ENCODE measurements at places on chromosomes 1 and 21.

- no peak for DNase-seq
Measured at GRCh38 chr21:18893406-18893805, 489.8 kb upstream of the TMPRSS15 start.

DNA sequence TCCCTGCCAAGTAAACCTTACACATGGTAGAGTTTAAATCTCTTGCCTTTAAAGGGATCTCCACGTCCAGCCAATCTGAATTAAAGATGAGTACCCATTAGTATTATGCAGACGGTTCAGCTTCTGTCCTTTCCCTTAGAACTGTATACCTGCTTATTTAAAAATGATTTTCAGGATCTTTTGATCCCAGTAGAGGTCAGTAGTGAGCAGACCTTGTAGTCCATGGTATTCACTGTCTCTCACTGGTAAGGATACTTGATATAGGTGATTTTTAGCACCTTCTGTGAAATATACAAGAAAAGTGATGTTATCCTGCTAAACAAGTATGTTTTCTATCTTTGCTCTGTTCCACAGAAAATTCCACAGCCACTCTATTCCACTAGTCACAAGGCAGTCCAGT, 1211.6 kb upstream of the ADGRL4 start:
- no peak for DNase-seq

DNA sequence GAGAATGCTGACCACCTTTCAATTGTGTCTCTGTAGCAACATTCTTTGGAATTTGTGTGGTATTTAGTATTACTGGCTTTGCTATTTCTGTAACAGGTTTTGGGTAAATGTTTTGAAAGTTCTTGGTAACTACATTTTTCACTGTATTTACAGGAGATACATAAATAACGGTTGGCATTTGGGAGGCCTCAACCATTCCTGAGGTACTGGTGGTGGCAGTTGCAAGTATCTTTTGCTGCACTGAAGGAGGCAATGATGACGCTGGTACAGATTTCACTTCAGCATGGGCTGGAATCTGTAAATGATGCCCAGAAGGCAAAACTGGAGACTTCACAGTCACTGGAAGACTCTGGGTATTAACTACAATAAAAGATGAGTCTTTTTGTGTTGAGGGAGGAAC, 11.7 kb downstream of the LRIF1 start:
- DNase-seq, result no peak

DNA sequence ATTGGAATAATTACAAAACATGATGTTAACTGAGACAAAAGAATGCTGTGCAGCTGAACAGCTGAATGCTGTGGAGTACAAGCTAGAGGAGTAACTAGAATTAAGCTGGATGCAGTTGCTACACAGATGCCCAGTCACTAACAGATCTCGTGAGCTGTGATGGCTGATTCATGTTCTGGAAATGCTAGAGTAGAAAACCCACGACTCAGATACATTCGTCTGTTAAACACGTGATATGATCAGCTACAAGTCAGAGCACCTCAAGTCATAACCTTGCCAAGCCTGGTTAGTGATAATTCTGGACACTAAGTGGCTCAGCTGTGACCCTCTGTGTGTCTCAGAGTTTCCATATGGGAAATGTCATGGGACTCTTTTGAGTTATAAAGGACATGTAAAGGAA, 89.7 kb upstream of the ESRRG start:
- DNase-seq, result peak; percentile 11

GRCh38 chr1:158037866-158038359, 44.5 kb downstream of the KIRREL1 start:
- DNase-seq, result no peak

- peak; percentile 9 for DNase-seq
Measured at GRCh38 chr1:245091818-245092637, 62.8 kb upstream of the KIF26B start.

GRCh38 chr1:17360272-17360956, 11.6 kb upstream of the PADI6 start:
- DNase-seq, result no peak

DNA sequence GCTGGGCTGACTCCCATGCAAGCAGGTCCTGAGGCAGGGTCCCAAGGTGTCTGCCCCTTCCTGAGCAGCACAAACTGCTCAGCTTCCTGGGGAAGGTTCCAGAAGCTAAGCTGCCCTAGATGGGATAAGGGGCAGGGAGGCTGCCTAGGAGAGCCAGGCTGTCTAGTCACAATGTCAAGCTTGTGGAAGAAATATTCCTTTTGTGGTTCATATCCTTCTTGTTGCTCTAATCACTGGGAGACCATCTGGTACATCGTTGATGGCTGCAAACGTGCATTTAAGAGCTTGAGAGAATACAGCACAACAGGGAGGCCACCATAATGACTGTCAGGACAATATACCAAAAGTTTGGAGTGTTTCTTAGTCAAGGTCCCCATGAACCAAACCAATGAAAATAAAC, 67.4 kb downstream of the SLC16A1 start:
- DNase-seq, result no peak

GRCh38 chr21:31599013-31599412, 60.5 kb upstream of the SOD1 start:
- DNase-seq, result no peak

GRCh38 chr1:212542761-212543187, 65.8 kb upstream of the ATF3 start:
- no peak for DNase-seq

DNA sequence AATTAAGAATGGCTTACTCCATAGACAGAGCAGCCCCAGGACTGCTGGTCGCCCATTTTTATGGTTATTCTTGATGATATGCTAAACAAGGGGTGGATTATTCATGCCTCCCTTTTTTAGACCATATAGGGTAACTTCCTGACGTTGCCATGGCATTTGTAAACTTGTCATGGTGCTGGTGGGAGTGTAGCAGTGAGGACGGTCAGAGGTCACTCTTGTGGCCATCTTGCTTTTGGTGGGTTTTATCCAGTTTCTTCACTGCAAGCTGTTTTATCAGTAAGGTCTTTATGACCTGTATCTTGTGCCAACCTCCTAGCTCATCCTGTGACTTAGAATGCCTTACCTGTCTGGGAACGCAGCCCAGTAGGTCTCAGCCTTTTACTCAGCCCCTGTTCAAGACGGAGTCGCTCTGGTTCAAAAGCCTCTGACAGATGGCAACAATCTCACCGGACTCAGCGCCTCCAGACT, 5.2 kb upstream of the AGPAT3 start:
- DNase-seq, result no peak

DNA sequence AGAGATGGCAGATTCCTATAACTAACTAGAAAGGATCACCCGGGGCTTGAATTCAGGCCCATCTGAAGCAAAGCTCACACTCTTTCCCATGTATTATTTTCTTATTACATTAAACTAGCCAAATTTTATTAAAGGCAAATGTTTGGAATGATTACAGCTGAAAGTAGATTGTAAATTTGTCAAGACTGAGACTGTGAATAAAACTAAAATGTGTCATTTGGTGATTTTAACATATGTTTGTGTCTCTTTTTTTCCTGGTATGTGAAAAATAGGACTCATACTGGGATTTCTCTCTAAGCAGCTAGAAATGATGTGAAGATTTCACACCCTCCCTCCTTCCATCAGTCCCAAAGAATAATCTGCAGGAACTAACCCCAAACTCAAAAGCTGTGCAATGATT, 19.1 kb upstream of the KIAA0040 start:
- DNase-seq, result no peak

DNA sequence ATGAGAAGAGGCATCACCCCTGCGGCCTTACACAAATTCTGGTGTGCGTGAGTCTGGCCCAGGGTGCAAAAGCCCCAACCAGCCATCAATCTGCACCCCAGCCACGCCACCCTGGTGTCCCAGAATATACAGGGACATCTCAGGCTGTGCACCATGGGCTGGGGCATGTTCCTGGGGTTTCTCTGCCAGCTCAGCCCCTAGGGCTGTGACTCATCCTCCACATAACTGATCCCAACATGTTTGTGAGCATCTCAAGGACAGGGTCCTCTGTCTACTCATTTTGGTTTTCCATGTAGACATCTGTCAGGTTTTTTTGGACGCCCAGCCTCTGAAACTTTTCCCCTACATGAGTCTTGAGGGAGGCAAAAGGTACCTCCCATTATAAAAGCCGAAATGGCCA, 511 bp downstream of the ZNF683 start:
- no peak for DNase-seq

- no peak for DNase-seq
Measured at GRCh38 chr1:56901716-56902115, 47.1 kb downstream of the C8A start.

GRCh38 chr1:219294251-219294650, 120.6 kb downstream of the LYPLAL1 start:
- DNase-seq, result no peak

GRCh38 chr1:78079580-78079979, 33.8 kb downstream of the GIPC2 start:
- no peak for DNase-seq

DNA sequence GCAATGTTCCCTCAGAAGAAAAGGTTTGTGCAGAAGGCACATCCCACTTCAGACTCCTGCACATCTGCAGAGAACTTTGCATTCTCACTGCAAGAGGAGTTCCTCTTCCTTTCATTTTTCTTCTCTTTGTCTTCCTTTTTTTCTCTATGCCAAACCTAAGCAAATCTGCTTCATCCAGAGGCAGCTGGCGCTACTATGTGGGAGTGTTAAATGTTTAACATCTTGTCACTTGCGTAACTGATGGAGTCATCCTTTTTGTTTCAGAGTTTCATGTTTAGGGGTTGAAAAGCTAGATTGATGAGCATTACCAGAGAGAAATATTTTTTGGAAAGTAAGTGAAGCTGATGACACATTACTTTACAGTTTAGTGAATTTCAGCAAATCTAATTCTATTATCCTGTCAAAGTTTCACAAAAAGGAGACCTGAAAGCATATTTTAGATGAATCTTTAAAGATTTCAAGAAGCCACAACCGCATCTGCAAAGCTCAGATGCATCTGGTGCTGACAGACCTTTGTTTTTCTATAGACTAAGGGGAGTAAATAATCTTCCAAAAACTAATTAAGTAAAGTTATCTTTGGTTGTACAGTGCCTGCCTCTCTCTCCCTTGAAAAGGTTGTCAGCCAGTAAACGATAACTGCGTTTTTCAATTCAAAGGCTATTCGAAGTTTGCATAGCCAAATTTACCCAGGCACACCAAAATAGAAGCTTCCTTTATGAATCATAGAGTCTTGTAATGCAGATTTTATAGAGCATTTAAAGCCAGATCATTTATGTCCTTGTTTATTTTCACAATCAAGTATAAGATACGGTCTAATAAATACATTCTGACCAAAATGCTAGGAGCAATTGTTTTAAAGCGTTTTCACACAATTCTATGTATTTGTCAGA, 1.2 kb upstream of the LRRC53 start:
- DNase-seq, result no peak

DNA sequence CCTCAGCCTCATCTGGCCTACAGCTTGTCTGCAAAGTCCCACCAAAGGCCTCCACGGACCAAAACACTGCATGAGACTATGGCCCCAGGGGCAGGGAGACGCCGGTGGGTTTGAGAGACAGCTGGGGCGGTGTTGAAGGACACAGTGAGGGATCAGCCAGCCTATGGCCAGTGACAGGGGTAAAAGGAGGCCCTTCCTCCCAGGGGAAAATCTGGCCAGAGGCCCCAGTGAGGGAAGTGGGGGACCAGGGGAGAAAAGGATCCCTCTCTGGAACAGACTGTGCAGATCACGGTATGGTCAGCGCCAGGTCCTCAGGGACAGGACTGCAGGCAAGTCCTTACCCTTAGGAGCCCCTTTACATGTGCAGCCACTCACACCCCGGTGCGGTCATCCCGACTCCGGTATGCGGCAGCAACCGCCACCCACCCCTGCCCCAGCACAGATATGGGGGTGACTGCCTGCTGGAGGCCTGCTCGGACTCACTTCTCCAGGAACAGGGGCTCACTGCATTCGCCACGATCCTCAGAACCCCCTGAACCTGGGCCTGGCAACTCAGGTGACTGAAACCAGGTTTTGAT, 1.3 kb downstream of the CERS2 start:
- DNase-seq, result no peak
